ENCODE measurements at places on chromosomes 12 and 14.

DNA sequence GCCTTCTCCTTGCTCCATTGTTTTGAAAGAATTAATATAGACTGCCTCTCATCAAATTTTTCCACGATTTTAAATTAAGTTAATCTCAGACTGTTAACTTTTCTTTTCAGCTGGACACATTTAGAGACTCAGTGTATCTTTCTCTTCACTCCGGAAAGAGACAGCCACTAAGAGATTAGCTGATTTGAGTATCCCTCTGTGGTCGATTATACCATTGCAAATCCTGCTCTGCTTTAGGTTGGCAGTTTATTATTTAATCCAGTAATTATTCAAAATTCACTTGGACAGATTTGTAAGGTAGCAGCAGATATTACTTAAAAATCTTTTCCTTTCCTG is 588 bp upstream of the TWF1 start:
- DNase-seq, result no peak

DNA sequence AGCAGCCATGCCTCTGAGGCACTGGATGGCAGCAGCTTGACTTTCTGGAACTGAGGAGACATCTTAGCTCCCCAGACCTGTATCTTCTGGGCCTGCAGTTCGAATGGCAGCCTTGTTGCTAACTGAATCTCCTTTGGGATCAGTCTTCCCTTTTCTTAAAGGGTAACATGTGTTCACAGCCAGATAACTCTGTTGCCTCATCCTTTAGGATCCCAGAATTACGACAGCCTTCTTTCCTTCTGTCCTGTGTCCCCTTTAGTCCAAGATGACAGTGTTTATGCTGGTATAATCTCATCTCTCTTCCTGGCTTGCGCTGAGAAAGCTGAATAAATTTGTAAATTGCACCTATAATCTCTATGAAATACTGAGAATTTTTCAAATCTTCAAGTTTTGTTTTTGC is 9.1 kb upstream of the ERC1 start:
- no peak for DNase-seq

DNA sequence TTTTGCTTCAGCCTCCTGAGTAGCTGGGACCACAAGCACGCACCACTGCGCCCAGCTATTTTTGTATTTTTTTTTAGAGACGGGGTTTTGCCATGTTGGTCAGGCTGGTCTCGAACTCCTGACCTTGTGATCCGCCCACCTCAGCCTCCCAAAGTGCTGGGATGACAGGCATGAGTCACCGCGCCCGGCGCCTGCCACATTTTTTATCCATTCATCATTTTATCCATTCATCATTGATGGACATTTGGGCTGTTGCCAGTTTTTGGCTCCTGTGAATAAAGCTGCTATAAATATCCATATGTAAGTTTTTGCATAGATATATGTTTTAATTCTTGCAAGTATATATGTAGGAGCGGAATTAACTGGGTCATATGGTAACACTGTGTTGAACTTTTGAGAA is 79.5 kb downstream of the DAAM1 start:
- no peak for DNase-seq

DNA sequence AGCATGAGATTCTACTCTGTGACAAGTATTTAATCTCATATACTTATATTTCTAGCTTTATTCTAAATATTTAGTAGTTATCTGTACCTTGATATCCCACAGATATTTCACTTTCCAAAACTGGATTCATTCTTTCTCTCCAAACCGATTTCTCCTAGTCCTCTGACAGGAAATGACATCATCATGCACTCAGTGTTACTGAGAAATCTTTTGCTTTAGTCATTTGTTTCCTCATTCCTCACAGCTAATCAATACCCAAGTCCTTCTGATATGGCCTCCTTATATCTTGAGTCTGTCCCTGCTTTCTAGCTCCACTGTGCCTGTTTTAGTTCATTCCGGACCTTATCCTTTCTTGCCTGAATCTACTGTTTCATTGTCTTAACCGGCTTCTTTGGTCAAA is 39.4 kb upstream of the E2F7 start:
- no peak for DNase-seq

DNA sequence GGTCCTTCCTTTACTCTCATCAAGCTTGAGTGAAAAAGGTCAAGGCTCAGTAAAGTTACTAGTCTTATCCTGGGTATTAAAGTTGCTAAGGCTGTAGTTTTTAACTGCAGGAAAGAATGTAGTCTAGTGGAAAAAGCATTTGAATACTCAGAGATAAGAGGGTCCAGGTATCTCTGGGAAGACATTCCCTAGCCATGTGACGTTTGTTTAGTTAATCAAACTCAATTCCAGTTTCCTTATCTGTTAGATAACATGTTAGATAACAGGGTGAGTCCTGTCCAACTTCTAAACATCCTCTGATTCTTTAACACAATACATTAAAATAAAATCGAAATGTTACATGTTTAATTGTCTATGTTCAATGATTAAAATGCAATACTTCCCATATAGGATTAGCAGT is 720.7 kb upstream of the LMO3 start:
- no peak for DNase-seq

- DNase-seq, result no peak
Measured at GRCh38 chr12:60863421-60863820, 1267.6 kb downstream of the SLC16A7 start.

GRCh38 chr12:111244673-111245072 is 124.2 kb downstream of the PHETA1 start:
- no peak for DNase-seq

DNA sequence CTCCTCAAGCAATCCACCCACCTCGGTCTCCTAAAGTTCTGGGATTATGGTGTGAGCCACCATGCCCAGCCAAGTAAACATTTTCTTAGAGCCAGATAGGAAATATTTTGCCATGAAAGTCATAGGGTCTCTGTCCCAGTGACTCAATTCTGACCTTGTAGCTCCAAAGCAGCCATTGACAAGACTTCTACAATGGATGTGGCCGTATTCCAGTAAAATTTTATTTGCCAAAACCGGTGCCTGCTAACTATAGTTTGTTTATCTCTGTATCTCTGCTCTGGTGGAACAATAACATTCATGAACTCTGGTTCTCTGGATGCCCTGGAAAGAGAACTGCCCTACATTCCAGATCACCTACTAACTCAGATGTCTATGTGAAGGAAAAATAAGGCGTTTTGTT is 54.6 kb upstream of the USP44 start:
- DNase-seq, result no peak

- DNase-seq, result no peak
Measured at GRCh38 chr12:46304070-46304469, 35.2 kb upstream of the SLC38A1 start.

GRCh38 chr12:91743280-91743679 is 402.4 kb downstream of the BTG1 start:
- DNase-seq, result no peak

Measured in esophagus squamous epithelium (tissue), 5 donors.